ENCODE measurements at places on chromosomes 6 and 20.

DNA sequence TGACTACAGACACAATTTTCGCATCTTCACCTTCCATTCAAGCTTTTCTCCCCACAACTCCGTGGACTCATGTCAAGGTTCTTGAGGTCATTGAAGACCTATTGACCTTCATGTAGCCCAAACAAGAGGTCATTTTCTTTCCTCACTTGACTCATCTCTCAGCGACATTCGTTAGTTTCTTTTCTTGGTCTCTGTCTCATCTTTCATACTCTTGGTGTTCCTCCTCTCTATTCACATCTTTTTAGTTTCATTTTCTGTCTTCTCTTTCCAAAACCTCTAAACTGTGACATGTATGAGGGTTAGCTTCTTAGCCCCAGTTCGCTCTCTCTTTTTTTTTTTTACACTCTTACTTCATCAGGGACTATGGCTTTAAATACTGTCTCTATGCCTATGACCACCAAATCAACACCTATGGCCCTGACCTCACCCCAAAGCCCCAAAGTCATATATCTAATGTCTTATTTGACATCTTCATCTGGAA is 128.6 kb upstream of the BACH2 start:
- DNase-seq: no peak

DNA sequence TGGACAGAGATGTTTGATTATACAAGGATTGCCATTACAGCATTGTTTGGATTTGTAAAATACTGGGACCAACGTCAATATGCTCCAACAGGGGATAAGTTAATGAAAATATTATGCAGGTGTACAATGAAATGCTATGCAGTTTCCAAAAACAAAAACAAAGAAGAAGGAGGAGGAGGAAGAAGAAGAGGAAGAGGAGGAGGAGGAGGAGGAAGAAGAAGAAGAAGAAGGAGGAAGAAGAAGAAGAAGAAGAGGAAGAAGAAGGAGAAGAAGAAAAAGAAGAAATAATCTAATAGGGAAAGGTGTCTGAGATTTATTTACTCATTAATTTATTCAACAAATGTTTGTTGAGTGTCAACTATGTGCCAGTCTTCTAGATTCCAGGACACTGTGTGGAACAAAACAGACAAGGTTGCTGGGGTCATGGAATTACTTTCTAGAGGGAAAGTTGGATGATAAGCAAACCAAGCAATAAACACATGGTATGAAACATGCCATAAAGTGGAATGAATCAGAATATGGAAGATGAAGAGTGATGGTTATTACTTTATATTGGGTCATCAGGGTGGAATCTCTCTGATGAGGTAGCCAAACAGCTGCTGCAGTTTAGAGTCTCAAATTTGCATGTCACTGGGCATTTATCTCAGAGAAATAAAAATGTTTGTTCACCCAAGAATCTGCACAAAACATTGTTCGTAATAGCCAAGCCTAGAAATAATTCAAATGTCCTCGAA is 6.3 kb upstream of the TRIM27 start:
- DNase-seq: no peak

GRCh38 chr20:43323592-43323991 is 133.9 kb upstream of the PTPRT start:
- no peak for DNase-seq

DNA sequence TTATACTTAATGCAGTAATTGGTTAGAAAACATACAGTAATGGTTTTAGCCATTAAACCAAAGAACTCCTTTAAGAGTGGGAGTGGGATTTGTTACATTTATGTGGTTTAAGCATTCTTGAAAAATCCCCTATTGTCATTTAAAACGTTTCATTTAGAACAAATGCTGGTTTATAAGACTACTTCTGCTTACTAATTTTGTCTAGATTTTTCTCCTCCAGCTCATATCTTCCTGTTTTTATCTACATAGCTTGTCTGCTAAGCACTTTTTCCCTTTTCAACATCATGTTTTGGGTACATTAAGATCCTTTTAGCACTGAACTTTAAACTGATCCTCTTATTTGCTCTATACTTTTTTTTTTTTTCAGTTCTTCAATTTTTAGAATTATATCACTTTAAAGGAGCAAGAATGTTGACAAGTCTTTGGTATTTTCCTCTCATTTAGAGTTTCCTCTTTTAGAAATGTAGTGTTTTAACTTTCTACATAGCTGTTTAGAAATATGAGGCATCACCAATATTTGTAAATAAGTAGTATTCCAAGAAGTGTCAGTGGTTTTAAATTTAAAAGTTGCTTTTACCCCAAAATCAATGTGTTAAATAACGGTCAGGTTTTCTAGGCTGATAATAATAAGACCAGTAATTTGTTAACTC is 80.9 kb downstream of the SESN1 start:
- no peak for DNase-seq

- DNase-seq: no peak
These were observed 54.2 kb upstream of the MLIP start for GRCh38 chr6:54057058-54057457.

DNA sequence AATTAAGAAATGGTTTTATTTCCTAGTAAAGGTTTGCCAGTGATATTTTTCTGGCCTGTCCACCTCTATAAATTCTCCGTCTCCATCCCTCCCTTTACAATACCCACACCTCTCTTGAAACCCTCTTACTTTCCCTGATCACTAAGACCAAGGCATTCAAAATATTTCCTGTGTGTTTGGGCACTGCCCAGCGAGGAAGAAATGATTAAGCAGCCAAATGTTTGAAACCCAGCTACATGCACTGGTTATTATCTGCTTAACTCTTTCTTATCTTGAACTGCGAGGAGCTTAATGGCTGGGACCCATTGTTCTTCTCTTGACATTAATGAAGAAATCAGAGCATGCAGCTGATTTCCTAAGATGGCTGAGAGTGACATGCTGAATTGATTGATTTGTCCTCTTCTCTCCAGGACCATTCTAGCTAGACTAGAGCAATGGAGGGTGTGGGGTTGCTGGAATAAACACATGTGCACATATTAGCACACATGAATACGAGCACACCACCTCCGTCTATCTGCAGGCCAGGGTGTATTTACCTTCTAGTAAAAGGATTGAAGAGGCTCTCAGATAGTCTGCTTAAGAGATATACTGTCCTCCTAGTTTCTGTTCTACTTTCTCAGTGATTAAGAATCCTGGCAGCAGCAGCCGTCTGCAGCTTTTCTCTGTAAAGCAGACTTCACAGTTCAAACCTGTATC is 46.1 kb upstream of the PRDM1 start:
- DNase-seq: no peak

- DNase-seq: no peak
These were observed 190.3 kb downstream of the ZDHHC14 start for GRCh38 chr6:157571269-157571668.

- no peak for DNase-seq
These were observed 162.4 kb downstream of the FRK start for GRCh38 chr6:115898246-115898645.

DNA sequence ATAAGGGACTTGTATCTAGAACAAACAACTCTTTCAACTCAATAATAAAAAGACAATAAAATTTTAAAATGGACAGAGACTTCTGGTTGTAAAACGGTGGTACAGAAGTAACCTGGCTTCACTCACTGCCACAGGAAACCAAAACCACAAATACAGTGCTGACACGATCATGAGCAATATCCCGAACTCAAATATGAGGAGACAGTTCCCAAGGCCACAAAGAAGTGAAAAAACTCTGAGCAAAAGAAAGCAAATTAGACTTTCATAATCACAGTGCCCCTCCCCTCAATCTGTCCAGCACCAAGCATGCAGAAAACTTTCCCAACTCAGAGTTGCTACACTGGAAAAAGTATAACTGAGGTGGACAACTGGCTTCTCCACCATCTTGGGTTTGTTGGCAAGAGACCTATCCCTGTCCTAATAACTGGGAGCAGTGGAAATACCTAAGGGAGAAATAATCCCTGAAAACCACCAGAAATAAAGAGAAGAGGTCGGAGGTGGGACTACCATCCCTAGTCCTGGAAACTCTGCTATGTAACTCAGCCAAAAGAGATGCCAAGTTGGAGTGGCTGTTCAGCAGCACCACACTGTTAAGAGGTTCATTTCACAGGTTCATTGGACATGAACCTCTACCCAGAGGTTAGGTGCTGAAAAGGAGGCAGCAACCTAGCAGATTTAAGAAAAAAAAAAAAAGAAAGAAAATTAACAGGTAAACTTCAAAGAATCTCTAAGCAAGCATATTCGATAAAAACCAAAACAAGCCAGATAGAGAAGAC is 55.5 kb downstream of the REV3L start:
- peak; percentile 57 for DNase-seq

GRCh38 chr20:18031050-18031449 is 26.7 kb downstream of the OVOL2 start:
- DNase-seq: no peak

DNA sequence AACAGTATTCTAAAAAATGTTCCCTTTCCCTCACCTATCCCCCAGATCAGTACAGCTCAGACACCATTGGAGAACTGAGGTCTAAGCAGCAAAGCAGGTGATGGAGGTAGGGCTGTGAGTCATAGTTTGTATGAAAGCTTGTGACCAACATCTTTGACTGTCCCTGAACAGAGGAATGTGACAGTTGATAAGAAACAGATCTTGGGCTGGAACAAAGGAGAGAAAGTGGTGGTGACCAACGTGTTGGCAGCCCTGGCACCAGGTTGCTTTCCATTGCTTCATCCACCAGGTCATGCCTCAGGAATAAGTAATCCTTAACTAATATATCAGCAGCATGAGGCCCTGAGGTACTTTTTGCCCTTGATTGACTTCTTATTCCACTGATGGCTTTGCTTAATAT is 19.9 kb upstream of the CRIP3 start:
- DNase-seq: peak; percentile 55

GRCh38 chr6:104252276-104252675 is 607.4 kb downstream of the HACE1 start:
- DNase-seq: no peak

DNA sequence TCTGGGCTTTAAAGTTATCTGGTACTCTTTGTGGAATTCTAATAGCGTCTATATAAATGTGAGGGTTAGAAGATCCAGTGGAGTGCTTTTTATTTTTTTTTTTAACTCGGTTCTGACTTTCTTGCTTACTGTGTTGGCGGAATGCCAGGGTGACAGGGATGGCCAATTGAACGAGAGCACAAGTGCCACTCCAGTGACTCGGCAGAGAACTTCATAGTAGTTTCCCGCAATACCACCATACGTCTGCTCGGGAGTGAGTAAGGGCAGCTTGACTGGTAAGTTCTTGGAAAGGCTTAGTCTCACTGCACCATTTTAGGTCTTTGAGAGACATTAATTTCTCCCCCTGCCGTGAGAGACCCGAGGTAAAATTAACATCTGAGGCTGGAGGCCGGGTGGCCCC is 49.4 kb upstream of the TULP1 start:
- no peak for DNase-seq

- no peak for DNase-seq
These were observed 146.8 kb upstream of the UST start for GRCh38 chr6:148599967-148600426.

GRCh38 chr20:62061851-62062423 is 3.7 kb downstream of the TAF4 start:
- DNase-seq: no peak

DNA sequence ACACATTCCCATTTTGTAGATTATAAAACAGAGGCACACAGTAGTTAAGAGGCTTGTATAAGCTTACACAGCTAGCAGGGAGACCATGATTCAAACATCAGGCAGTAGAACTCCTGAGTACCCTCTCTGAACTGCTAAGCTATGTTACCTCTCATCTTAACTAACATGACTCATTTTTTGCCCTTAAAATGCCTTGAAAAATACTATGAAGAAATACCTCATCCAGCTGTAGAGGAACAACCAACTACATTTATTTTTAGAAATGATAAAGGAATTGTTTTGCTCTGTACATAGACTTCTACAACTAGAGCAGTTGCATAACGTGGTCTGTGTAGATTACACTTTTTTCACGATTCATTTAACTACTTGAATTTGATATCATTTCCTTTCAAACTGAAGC is 102.1 kb downstream of the FLRT3 start:
- DNase-seq: no peak

GRCh38 chr6:159357211-159357915 is 188.2 kb downstream of the FNDC1 start:
- no peak for DNase-seq

DNA sequence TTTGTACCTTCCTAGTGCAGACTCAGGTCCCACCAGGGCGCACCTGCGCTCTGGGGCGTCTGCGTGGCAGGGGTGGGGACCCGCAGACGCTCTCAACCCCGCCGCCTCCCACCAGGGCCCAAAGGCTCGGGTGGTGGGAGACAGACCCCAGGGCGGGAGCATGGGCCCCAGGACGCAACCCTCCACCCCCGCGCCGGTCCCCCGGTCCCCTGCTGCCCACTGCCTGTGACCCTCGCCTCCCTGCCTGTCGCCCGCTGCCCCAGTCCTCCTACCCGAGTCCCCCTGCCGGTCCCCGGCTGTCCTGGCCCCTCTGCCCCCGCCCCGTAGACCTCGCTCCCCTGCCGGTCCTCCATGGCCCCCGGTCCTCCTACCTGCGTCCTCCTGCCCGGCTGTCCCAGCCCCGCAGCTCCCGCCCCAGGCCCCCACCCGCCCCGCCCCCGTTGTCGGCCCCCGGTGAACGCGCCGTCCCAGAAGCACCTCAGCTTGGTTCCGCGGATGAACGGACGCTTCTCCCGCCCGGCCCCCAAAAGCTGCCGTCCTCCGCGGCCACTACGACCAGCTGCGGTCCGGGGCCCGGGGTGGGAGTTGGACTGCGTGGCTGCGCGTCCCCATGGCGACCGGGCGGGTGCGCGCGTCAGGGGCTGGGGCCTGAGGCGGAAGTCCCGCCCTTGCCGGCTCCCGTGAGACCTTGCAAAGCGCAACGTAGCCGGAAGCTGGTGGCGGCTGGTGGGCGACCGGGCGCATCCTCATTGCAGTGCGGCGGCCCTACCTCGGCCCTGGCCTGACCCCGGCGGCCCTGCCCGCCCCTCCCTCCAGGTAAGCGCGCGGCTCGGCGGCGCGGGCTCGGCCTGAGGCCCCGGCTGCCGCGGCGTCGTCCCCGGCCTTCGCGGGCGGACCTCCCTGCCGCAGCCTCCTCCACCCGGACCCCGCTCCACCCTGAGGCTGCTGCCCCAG is at the start of gene ARFGAP1:
TSS of gene ARFGAP1 (plus strand) at position 709 of the 954 bp plus-strand sequence. CDS start 2,768 bp downstream, outside the sequence.
- DNase-seq: peak; percentile 92

DNA sequence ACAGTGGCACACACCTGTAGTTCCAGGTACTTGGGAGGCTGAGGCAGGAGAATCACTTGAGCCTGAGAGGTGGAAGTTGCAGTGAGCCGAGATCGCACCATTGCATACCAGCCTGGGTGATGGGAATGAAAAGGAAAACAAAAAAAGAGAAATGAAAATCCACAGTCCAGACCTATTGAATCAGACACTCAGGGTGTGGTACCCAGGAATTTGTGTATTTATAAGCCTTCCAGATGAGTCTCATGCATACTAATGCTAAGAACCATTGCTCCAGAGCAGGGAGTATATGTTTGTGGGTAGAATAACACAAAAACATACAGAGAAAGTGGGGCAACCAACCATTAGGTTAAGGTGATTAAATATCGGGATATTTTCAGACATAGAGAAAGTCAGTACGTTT is 36.1 kb upstream of the PLCB4 start:
- DNase-seq: no peak

- DNase-seq: peak; percentile 5
These were observed 686 bp downstream of the TMEM170B start for GRCh38 chr6:11538052-11538818.

DNA sequence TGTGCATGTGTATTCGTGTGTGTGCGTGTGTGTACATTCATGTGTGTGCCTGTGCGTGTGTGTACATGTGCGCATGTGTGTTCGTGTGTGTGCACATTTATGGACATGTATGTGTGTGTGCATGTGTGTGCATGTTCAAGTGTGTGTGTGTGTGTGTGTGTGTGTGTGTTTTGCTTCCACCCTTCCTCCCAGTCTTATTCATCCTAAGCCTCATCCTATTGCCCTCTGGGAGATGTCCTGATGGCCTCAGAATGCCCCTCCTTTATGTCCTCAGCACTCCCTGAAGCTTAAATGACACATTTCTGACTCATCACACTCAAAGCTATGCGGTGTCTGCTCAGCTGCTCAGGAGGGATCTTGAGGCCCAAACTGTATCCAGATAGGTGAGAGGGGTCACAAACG is 76.6 kb upstream of the CCDC167 start:
- DNase-seq: peak; percentile 68

Data from SW480 (cell line).